ENCODE measurements at places on chromosomes 1 and 21.
A peak's percentile ranks its signal among the peaks of the same experiment; 100 is the strongest.

GRCh38 chr1:24003331-24003972 lies 23.3 kb upstream of the SRSF10 start:
- DNase-seq: no peak

DNA sequence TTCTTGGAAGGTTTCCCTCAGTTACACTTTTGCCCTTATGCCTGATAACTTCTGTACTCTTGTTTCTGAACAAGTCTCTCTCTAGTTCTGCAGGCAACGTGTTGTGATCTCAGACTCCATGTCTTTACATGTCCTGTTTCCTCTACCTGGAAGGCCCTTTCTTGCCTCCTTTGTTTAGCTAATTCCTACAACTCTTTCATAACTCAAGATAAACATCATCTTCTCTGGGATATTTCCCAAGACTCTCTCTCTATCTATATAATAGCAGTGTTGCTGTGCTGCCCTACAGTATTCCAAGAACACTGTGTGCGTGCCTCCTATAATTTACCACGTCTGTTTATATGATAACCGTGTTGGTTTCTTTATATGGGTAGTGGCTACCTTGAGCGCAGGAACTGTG lies 47.8 kb downstream of the CHRM3 start:
- DNase-seq: no peak

DNA sequence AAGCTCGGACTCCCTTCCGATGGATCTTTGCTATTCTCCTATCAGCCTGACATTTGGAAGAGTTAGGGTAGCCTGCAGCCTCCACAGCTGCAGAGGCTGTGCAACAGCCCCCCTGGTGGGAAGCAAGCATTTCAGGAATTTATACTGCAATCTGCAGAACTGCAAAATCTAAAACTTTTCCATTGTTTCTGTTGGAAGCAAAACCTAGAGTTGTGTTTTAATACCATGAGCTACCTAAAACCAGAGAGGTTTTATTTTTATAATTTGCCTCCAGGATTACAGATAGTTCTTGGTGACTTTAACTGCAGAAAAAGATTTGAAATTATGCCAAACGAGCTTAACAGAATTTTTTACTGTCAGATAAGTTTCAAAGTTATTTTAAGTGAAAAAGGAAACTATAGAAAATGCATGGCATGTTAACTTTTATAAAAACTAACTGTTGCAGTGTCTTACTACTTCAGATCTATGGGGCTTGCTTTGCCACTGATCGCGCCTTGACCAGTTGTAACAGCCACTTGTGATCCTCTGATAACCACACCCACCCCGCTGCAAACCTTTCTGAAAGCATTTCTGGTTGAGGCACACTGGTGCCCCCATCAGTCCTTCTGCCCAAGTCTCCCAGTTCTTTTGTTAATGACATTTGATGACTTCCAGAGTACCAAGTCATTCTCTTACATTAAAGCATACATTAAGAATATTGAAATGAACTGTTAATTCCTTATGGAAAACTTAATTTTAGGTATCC lies 64.8 kb downstream of the PRDM2 start:
- no peak for DNase-seq

DNA sequence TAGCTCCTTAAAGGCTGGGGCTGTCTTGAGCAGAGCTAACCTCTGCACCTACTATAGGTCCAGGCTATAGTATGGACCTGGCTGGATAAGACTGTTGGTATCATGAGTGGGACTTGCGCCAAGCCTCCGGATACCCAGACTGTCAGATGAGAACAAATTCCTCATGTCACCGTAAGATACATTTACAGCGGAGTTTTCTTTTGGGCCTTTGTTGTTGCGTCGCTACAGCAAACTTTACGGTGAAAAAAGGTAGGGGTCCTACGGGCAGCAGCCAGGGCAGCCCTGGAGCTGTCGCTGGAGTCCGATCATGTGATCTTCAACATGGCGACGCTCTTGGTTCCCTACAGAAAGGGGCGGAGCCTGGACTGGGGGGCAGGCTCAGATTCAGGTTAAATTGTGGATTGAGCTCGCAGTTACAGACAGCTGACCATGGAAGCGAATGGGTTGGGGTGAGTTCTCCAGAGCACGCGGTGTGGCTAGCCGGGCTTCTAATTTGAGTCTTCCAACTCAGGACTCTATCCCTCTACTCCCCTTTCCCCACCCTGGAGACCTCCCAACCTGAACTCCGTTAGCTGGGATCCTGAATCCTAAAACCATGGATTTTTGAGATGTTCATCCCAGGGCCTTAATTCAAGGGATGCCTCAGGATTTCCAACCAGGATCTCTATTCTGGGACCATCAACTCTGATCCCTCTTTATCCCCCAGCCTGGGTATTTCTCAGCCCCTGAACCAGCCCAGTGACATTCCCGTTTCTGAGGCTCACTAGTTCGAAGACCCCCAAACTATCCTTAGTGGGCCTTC lies at the start of gene UROD:
Gene UROD (plus strand): TSS at position 418 of the 802 bp plus-strand sequence. CDS start 12 bp downstream, at position 430.
- peak; percentile 75 for DNase-seq

- DNase-seq: peak; percentile 64
Observed at GRCh38 chr1:19597496-19598309, 46.4 kb upstream of the NBL1 start.

All from effector memory CD4-positive, alpha-beta T cell (primary cell).